Posterior cingulate gyrus (tissue), 11 donors: ENCODE measurements at places on chromosomes 2 and 18.

DNA sequence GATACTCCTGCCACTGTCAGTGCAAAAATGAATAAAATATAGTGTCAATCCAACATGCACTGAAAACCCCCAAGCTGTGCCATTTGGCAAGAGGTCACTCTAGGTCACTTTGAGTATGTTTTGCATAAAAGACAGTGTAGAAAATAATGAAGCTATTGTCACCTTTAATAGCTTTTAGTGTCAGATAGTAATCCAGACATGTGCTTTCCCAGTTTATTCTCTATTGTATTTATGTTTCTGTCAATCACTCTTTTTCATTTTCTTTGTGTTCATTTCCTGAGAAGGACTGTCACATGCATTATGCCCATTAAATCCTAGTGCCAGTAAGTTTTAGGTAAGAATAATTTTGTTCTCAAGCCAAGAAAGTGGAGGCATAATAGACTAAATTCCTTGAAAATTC is 1073.9 kb upstream of the CDH2 start:
- DNase-seq = no peak

DNA sequence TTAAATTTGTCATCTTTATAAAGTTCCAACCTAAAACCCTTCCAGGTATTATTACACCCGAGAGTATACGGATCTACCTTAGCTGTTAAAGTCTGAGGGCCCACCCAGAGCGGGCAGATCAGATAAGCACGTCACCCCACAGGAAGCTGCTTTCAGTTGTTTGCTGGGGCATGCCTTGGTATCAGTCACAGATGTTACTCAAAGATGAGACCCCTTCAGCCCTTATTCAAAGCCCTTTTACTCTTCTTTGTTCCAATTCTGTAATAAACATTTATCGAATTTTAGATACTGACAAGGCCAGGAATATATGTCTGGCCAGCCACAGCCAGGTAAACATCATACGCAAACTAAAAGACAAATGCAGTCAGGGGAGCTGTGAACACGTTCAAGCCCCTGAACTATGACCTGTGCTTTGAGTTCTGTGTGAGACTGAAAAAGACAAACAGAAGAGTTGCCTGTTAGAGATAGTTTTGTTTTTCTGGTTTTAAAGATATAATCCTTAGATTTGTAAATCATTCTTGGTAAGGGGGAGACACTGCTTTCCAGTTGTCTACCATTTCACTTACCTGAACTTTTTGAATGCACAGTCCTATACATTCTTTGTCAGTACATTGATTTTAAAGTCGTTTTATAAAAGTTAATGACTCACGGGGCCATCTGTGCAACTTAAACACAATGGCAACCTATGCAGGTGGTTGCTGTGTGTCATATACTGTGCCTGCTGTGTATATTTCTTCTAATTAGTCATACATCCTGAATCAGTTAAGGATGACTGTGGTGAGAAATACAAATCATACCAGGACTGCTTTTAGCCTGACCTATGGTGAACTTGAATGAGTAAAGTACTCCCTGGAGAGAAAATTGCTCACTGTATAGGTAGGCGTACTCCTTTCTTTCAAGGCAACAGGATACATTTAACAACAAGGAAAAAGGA is 100.5 kb upstream of the ITPRID2 start:
- no peak for DNase-seq

GRCh38 chr2:65357959-65358294 is 74.5 kb downstream of the SPRED2 start:
- no peak for DNase-seq

DNA sequence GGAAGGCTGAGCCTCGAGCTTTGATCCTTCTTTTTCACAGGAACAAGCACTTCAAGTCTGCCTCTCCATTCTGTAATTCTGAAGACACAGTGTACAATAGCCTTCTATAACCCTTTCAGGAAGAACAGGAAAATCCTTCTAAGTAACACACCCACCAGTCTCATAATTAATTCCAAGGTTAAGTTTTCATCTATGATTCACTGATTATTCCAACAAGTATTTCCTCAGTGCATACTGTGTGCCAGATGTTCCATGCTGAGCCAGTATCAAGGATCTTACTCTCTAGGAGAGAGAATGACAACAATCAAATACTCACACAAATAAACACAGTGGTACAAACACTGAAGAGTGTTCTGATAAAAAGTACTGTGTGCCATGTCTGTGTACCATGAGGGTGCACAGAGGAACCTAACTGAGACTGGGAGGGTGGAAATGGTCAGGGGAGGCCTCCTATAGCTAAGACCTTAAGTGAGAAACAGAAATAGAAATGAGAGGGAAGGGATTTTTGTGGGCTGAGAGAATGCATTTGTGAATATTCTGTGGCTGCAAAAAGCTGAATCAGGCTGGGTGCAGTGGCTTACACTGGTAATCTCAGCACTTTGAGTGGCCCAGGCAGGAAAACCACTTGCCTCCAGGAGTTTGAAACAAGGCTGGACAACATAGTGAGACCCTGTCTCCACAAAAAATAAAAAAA is 7.3 kb upstream of the MTLN start:
- no peak for DNase-seq

GRCh38 chr2:183081911-183082310 is 3.4 kb downstream of the DUSP19 start:
- peak; percentile 49 for DNase-seq

DNA sequence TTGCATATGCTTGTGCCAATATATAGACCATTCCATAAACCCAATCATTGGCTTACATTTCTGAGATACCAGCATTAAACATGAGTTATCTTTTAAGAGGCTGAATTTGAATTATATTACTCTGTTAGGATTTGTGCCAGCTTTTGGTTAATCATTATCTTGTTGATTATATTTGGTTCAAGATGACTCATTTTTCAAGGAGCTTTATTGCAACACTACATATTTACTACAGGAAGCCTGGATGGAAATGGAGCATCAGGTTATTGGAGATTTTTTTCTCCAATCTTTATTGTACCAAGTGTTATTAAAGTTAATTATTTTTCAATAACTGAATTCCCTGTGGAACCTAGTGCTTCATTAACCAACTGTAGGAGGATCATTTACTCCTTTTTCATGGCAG is 26.4 kb downstream of the EML4 start:
- DNase-seq = no peak

GRCh38 chr2:73069855-73070642 is 1.5 kb downstream of the SFXN5 start:
- DNase-seq = no peak
